Activated CD8-positive, alpha-beta memory T cell treated with anti-CD3 and anti-CD28 coated beads, Interleukin-2, amount 50 U/mL, for 4 hours (primary cell): ENCODE measurements at places on chromosomes 7 and 10.

DNA sequence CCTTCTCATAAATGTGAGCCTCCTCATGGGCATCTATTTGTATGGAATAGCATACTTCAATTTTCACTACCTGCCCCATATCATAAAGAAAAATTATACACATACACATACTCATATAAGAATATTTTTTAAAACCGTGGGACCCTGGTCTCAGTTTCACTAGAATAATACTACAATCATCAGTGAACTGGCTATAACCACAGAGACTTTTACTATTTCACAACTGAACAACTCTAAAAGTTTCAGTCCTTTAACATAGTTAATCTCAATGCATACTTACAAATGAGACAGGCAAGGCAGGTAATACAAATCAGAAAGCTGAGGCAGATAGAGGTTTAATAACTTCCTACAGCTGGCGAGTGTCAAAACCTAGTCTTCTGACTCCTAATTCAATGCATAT lies 83.1 kb downstream of the LRRN3 start:
- no peak for DNase-seq

DNA sequence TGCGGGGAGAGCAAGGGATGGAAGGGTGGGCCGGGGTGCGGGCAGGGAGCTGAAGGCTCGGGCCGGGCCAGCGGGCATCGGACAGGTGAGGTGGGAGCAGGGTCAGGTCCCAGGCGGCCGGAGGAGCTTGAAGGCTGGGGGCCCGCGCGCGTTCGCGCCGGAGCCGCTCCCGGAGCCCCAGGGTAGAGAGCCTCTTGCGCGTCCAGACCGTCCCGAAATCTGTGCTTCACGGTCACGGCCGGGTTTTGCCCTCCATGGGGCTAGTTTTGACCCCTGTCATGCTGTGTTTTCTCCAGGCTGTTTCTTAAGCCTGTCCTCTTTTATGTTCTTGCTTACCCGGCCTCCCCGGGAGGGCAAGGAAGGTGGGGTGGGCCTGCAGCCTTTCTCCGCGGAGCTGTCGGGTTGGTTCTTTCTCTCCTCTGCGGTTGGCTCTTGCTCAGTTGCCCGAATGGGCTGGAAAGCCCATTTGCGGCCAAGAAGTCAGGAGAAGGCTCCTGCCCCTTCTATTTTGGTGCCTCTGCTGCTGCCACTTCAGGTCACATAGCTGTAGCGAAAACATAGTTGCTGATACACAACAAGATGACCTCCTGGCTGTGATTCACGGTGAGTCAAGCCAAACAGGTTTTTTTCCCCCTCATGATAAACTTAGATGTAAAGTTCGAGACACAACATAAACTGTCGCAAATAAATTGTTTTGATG lies 650 bp downstream of the UBE2D1 start:
- peak; percentile 15 for DNase-seq

DNA sequence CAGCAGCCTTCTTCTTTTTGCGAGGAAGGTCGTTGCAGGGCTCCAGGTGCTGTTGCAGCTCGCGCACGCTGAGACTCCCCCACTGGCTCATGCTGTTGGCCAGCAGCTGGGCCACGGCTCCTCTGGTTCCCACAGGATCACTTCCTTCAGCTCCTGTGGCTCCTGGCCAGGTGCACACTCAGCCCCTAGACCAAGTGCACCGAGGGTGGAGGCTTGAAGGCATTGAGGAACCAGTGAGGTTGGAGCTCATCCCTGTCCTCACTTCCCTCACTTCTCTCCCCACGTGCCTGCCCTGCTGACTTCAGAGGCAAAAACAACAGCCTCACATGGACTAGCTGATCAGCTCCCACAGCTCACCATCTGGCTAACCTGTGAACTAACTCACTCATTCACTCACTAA lies 46.2 kb upstream of the ADRB1 start:
- DNase-seq, result no peak

GRCh38 chr7:4123823-4124222 lies 558.3 kb upstream of the FOXK1 start:
- no peak for DNase-seq

GRCh38 chr7:34991938-34992840 lies 45.1 kb downstream of the DPY19L1 start:
- DNase-seq, result peak; percentile 16

DNA sequence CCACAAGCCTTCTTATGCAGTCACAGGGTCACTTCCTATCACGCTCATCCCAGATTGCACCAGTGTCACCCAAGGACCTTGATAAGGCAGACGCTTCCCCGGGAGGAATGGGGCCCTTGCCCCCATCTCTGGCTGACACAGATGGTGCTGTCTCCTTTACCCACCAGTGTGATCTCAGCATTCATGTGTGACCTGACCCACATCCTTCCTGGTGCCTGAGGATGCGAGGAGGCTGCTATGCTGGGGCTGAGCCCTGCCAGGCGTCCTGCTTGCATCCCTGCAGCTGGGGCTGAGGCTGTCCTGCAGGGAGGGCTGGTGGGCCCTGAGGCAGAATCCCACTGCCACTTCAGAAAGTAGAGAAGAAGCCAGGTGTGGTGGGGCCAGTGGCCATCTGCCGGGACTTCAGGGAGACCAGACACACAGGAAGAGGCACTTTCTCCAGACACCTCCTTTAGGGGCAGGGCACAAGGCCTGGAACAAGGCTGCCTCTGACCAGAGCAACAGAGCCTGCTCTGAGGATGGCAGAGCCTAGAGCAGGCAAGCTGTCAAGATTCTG lies 35.3 kb downstream of the RASGEF1A start:
- peak; percentile 32 for DNase-seq

DNA sequence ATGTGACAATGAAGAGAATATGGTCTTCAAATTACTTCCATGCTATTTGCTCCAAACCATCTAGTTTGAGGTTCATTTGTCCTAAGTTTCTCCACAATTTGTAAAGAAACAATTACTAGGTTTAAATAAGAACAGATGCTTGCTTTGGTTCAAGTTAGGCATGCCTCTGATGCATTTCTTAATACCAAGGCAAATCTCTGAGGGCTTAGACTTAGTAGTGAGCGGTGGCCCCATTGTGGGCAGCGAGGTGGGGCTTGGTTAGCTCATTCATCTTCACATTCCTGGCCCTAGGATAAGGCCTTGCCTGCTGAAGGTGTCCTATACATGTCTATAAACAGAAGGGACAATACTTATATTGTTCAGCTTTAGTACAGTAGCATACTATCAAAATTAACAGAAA lies 52.4 kb upstream of the RHEB start:
- no peak for DNase-seq
